ENCODE measurements at places on chromosomes 5 and 9.
A peak's percentile ranks its signal among the peaks of the same experiment; 100 is the strongest.

DNA sequence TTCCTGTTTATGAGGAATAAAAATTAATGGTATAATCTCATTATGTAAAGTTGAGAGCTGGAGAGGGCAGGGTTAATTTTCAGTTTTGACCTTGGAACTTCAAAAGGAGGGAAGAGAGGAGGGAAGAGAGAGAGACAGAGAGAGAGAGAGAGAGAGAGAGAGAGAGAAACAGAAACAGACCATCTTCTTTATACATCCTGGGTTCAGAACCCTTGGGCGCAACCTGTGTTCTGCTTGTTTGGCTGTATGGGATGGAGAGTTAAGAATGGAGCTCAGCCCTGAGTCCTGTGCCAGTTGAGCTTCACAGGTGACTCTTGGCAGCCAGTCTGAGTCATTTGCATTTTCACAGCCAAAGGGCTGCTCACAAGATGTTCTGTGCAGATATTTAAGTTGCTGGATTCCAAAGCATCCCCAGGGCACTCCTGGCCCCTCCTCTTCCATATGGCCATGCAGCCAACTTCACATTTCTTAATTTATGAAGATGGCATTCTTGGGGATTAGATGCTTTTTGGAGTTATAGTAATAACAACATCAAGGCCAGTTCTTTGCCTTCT lies 143.5 kb downstream of the CARTPT start:
- no peak for DNase-seq

GRCh38 chr5:108382784-108383330 lies 959 bp upstream of the FBXL17 start:
- DNase-seq, result no peak

DNA sequence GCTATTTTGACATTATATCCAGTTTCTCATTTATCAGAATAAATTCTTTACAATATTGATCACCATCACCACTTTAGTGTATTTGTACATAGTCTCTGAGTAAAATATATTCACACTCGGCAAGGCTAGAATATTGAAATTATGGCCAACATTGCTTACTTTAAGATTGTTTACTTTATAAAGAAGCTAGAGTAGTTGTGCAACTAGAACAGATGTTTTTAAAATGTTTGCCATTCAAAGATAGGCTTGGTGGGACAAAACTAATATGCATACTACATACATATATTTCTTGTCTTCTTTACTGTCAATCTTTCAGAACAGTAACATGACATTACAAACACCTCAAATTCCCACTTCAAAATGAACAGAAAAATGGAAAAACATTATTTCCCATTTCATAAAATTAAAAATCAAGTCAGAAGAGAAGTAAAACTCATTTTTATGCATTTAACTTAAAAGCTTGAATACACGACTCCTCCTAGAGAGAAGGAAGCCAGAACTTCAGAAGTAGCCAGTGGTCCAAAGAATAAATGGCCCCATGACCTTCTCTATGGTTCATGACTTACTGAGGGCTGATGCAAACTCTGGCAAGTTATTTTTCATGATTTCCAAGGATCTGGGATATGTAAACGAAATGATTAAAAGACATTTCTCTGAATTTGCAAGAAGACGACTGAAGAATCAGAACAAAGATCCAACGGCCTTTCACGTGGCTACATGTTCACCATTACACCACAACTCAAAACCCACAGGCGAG lies 14.1 kb downstream of the MTX3 start:
- no peak for DNase-seq

DNA sequence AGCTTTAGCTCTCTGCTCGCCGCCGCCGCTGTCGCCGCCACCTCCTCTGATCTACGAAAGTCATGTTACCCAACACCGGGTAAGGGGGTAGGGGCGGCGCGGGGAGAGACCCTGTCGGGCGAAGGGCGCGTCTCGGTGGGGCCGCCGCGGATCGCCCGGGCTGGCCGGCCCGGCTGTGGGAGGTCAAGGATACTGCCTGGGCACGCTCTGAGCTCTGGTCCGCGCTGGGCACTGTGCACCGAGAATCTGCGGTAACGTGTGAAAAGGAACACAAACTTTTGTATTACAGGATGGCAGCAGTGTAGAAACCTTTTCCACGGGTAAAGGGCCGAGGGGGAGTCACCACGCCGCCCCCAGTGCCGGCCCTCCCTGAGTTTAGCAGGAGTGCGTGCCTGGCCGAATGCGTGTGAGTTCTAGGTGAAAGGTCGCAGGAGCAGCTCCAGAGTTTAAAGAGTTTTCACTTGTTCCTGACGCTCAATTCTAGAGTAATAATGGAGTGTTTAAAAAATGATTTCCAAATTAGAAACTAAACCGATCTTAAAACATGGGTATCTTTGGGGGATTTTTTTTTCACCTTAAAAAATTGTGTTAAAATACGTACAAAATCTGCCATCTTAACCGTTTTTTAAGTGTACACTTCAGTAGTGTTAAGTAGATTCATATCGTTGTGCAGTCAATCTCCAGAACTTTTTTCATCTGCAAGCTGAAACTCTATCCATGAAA lies at the start of gene HSDL2:
HSDL2 (plus strand) TSS at position 7 of the 723 bp plus-strand sequence; CDS start at position 63, 56 bp downstream.
- DNase-seq, result peak; percentile 58

- no peak for DNase-seq
These were observed 40.1 kb upstream of the STX17 start for GRCh38 chr9:99866398-99866797.

- no peak for DNase-seq
These were observed 3.4 kb upstream of the MYORG start for GRCh38 chr9:34380034-34380510.

- DNase-seq, result no peak
These were observed 330.7 kb downstream of the PDE4D start for GRCh38 chr5:59562756-59563389.

Measured in uterus (tissue), 4 donors.